ENCODE measurements at places on chromosomes 1 and 21. TPM values are rescaled to one million over a fixed set of nuclear protein-coding genes. Genes with fewer than 3 reads are reported as not detected.

RBP7 gene
- total RNA-seq = 2.2 TPM

SPRR1B gene
- total RNA-seq = not detected

CD247 gene
- total RNA-seq = 1.6 TPM

FAM72A gene
- 4.9 TPM for total RNA-seq

DUSP23 gene
- total RNA-seq = 111 TPM

GON4L gene
- total RNA-seq = 83.2 TPM

SPRR5 gene
- total RNA-seq = not detected

UBE2U gene
- total RNA-seq = not detected

CDA gene
- 3.0 TPM for total RNA-seq

FAM229A gene
- total RNA-seq = 11.8 TPM

CELA2A gene
- total RNA-seq = not detected

GNAT2 gene
- not detected for total RNA-seq

EPHA8 gene
- not detected for total RNA-seq

FCRL2 gene
- not detected for total RNA-seq

ADAMTS4 gene
- 15.0 TPM for total RNA-seq

SPATA17 gene
- total RNA-seq = 9.3 TPM

RGS4 gene
- 32.6 TPM for total RNA-seq

MROH9 gene
- not detected for total RNA-seq

RGS7 gene
- total RNA-seq = not detected

OR6N1 gene
- not detected for total RNA-seq

ADCY10 gene
- 0.54 TPM for total RNA-seq

HIVEP3 gene
- total RNA-seq = 2.3 TPM

NPR1 gene
- 279 TPM for total RNA-seq

SPATA21 gene
- total RNA-seq = not detected

Measured in thoracic aorta (tissue), 2 donors.